ENCODE measurements at places on chromosomes 16 and 17. TPM values are rescaled to one million over a fixed set of nuclear protein-coding genes. Genes with fewer than 3 reads are reported as not detected.

The DHX38 gene
- total RNA-seq: 33.2 TPM

The CCL4L2 gene
- not detected for total RNA-seq

The BCAR1 gene
- 16.5 TPM for total RNA-seq

The AGRP gene
- total RNA-seq: not detected

The TMEM235 gene
- total RNA-seq: not detected

The KRTAP9-1 gene
- total RNA-seq: not detected

The CES3 gene
- total RNA-seq: 1.5 TPM

The CACNG4 gene
- not detected for total RNA-seq

The SHISA9 gene
- total RNA-seq: 0.35 TPM

The G6PC1 gene
- not detected for total RNA-seq

The STAT5A gene
- 2.9 TPM for total RNA-seq

The KRT33B gene
- not detected for total RNA-seq

The DOC2B gene
- total RNA-seq: 0.64 TPM

The NETO2 gene
- total RNA-seq: 64.0 TPM

GRCh38 chr16:53111078-53111791 lies 56.4 kb downstream of the CHD9 start:
- no peak for DNase-seq

DNA sequence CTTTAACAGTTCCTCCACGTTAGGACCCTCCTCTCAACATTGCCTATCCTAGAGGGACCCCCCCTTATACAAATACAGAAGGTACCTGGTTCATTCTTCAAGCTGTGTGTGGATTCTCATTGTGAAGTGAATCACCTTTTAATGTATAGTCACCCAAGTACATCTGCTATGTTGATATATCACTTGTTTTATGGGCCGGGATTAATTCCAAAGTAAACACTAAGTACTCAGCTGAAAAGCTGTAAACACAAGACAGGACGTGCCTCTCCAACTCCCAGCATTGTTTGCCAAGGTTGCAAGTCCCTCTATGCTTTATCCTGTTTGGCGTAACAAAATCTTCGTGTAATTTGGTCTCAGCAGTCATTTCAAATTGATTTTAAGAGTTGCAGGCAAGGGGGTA lies 123.6 kb downstream of the RBFOX1 start:
- no peak for DNase-seq

DNA sequence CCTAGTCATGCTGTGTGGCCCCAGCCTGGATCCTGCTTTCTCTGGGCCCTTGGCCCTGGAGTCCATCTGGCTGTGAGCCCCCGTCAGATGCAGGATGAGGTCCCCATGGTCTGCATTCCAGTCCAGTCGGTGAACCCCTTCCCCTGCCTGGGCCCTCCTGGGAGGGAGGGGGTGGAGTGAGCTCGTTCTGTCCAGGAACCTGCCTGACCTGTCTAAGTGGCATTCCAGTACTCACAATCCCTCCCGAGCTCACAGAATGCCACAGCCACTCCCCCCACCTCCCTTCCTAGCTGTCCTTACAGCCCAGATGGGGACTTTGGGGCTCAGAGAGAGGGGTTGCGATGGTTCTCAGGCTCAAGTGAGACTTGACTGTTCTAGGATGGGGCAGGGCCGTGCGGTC lies 15.5 kb downstream of the SPNS2 start:
- no peak for DNase-seq

- DNase-seq: peak; percentile 32
These were observed 105.8 kb downstream of the NOG start for GRCh38 chr17:56699186-56699894.

DNA sequence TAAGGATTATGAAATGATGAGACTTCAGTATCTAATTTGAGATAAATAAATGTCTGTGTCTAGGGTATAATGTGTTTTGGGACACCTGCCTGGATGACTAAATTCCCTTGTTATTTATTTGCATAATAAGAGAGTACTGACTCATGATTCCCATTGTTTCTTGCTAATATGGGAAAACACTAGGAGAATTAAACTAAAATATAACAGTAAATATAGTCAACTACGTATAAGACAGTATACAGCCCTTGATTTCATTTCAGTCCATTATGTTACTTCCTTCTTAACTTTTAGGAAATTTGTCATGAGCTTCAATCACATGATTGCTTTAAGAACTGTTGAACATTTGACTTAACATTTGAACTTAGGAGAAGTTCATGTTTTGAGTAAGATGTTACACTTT lies 62.4 kb downstream of the VMP1 start:
- DNase-seq: peak; percentile 41

DNA sequence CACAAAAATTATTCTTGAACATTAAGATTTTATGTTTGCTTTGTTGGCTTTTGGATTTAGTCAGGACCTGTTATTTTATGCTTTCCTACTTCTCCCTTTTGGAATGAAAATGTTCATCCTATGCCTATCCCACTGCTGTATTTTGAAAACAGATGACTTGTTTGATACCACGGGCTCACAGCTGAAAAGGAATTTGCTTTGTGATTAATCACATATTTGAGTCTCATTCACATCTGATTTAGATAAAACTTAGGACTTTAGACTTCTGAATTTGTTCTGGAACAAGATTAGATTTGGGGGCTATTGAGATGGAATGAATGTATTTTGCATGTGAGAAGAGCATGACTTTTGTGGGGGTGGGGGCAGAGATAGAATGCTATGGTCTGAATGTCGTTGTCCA lies 1012.6 kb downstream of the CDH11 start:
- DNase-seq: no peak

GRCh38 chr16:2496223-2497115 lies 17.3 kb upstream of the ATP6V0C start:
- no peak for DNase-seq

DNA sequence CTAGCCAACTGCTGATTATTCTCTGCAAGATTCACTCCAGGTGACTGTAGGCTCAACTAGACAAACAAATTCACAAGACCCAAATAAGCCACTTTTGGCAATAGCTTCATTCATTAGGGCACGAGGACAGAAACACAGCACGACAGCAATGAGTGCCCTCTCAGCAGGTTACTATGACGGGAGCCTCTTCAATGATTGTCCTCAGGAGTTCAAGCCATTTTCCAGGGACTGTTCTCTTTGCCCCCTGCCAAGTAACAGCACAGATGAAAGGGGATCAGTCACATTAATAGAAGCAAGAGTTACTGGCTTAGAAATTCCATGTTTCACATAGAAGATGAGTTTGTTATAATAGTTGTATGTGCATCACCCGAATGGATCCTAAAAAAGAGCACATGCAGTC lies 712.2 kb downstream of the CDH8 start:
- DNase-seq: no peak

DNA sequence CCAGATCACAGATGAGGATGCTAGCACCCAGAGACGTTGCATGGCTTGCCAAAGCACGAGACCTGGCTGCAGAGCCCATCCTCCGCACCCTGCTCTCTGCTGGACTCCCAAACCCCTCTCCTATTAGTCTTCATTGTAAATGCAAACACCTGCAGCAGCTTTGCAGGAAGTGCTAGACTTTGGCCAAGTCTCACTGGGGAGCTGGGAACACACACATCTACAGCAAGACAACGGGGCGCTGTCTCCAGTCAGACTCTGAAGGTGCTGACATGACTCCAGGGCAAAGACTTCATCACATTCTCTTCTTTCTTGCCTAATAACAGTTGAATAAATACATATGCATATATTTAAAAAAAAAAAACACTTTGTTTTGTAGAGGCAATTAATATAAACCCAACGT lies 43.8 kb downstream of the CYTH1 start:
- DNase-seq: no peak

DNA sequence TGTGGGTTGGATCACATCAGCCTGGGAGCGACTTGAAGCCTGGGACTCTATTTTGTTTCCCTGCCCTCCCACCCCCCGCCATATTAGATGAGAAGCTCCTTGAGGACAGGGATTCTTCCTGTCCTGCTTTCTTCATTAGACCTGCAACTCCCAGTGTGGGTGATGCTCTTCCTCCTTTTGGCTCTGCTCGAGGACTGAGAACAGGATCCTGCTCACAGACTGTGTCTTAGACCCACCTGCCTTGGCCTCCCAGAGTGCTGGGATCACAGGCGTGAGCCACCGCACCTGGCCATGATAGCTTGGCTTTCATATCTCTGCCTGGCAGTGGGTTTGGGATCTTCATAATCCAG lies 21.5 kb upstream of the TNS4 start:
- DNase-seq: no peak

- peak; percentile 96 for DNase-seq
These were observed 40.8 kb downstream of the YPEL2 start for GRCh38 chr17:59372138-59372751.

GRCh38 chr17:36851250-36851649 lies 86.0 kb upstream of the LHX1 start:
- DNase-seq: no peak

- DNase-seq: no peak
These were observed 233.2 kb downstream of the ZNF423 start for GRCh38 chr16:49622421-49623402.

GRCh38 chr17:60305141-60305540 lies 86.8 kb downstream of the USP32 start:
- peak; percentile 98 for DNase-seq

GRCh38 chr17:56131431-56131830 lies 21.8 kb upstream of the ANKFN1 start:
- DNase-seq: no peak

Data from SK-MEL-5 (cell line).